CMK (cell line): ENCODE measurements at places on chromosomes 16 and 17.

DNA sequence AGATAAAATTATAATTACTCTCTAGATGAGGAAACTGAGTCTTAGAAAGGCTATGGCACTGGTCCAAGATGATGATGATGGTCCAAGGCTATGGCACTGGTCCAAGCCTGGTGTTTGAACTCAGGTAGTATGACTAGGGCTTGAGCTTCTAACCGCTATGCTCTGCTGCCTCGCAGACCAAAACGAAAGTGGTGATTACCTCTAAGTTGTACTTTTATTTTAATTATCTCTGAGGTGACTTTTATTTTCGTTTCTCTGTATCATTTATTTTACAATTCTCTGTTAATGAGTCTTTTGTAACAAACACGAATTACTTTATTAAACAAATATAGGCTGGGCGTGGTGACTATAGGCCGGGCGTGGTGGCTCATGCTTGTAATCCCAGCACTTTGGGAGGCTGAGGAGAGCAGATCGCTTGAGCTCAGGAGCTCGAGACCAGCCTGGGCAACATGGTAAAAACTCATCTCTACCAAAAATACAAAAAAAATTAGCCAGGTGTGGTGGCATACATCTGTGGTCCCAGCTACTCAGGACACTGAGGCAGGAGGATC is 5.6 kb downstream of the REXO5 start:
- DNase-seq: no peak

- no peak for DNase-seq
Observed at GRCh38 chr17:2264067-2264860, 39.3 kb downstream of the SMG6 start.

GRCh38 chr17:82698974-82699442 is 510 bp upstream of the RAB40B start:
- no peak for DNase-seq

GRCh38 chr17:56543280-56543679 is 50.2 kb upstream of the NOG start:
- no peak for DNase-seq

GRCh38 chr17:81233316-81233715 is 5.5 kb downstream of the TEPSIN start:
- no peak for DNase-seq

DNA sequence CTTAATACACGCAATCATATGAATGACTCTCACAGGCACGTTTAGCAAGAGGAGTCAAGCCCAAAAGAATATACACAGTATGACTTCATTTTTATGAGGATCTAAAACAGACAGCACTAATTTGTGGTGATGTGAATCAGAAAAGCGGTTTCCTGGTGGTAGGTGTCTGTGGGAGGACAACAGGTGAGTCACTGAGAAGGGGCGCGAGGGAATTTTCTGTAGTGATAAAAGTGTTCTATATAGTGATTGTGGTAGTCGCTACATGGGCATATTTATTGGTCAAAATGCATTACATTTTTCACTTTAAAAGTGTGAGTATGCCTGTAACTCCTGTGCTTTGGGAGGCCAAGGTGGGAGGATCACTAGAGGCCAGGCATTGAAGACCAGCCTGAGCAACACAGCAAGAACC is 7.6 kb upstream of the TNRC6A start:
- no peak for DNase-seq

GRCh38 chr17:27878776-27879562 is 14.2 kb downstream of the LYRM9 start:
- no peak for DNase-seq

GRCh38 chr16:13437413-13437795 is 482.6 kb upstream of the ERCC4 start:
- DNase-seq: no peak

DNA sequence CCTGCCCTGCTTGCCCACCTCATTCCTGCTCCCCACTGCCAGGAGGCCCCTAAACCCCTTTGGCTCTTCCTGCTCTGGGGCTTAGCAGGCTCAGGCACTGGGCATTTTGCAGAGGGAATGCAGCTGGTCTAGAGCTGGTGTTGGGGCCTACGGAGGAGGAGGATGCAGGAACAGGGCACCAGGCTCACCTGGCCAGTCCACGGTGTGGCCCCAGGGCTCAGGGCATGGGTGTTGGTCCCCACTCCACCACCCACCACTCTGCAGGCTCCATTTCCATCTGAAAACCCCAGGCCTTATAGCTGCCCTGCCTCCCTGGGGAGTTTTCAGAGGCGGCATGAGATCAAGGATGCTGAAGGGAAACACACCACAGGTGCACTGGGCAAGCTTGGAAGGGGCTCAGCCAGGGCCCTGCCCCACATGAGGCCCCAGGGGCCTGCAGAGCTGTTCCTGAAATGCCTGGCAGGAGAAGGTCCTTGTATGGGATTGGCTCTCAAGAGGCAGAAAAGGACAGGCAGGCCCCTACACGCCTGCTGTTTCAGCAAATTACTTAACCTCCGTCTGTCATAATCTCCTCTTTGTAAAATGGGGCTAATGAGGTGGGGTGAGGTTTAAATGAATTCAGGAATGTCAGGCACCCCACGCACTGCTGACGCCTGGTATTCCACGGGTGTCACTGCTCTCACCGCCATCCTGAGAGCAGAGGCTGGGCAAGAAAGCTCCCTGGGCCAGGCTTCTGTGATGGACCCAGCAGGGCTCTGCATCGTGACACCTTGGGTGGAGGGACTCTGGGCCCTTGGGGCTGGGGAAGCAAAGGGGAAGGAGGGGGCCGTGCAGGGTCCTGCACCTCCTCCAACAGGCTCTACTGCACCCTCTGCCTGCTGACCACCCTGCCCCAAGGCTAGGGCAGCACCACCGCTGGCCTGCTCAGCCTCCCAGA is 9.3 kb downstream of the SLC47A2 start:
- no peak for DNase-seq

DNA sequence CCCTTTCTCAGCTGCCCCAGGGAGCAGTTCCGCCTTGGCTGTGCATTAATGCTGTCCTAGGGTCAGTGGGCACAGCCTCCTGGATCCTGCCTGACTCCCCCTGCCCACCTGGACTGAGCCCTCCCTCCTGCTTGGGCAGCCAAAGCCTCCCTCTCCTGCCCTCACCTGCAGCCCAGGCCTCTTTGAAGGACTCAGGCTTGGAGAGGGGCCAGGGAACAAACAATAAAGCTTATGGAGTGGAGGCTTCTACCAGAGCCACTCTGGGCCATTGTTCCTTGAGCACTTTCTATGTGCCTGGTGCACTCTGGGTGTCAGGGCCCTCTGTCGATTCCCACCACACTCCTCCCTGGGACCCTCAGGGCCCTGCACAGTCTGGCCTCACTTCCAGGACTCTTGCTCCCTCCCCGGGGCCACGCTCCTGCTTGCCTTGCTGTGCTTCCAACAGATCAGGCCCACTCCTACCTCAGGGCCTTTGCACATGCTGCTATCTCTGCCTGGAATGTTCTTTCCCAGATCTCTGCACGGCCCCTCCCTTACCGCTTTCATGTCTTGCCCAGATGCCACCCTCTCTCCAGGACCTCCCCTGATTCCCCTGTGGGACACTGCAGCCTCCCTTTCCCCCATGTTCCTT is 5.0 kb downstream of the KCNJ12 start:
- no peak for DNase-seq

- DNase-seq: no peak
Observed at GRCh38 chr17:71247441-71248015, 873.3 kb upstream of the SOX9 start.

- DNase-seq: no peak
Observed at GRCh38 chr17:62206550-62206949, 141.5 kb upstream of the MED13 start.

GRCh38 chr17:65774787-65775186 is 213.3 kb upstream of the AXIN2 start:
- no peak for DNase-seq
